ENCODE measurements at places on chromosomes 4 and X.
A peak's percentile ranks its signal among the peaks of the same experiment; 100 is the strongest.

DNA sequence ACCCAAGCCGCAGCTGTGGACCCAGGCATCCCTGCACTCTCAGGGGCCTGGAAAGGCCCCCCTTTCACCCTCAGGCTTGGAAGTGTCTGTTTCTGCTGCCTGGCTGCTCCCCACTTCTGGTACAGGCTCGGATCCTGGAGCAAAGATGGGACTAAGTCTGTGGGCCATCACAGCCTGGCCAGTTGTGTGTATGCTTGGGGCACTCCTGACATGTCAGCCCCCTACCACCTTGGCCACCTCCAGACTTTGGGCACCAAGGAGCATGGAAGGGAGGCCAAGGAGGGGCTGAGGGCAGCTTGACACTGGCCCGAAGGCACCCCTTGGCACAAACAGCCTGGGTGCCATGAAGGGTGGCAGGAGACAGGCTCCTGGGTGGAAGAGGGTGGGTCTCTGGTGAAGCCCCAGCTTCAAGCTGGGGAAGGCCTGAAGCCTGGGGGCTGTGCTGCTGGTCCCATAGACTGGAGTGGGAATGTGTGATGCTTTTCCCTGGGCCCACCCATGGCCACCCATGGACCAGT, 799.4 kb upstream of the AGA start:
- no peak for DNase-seq

DNA sequence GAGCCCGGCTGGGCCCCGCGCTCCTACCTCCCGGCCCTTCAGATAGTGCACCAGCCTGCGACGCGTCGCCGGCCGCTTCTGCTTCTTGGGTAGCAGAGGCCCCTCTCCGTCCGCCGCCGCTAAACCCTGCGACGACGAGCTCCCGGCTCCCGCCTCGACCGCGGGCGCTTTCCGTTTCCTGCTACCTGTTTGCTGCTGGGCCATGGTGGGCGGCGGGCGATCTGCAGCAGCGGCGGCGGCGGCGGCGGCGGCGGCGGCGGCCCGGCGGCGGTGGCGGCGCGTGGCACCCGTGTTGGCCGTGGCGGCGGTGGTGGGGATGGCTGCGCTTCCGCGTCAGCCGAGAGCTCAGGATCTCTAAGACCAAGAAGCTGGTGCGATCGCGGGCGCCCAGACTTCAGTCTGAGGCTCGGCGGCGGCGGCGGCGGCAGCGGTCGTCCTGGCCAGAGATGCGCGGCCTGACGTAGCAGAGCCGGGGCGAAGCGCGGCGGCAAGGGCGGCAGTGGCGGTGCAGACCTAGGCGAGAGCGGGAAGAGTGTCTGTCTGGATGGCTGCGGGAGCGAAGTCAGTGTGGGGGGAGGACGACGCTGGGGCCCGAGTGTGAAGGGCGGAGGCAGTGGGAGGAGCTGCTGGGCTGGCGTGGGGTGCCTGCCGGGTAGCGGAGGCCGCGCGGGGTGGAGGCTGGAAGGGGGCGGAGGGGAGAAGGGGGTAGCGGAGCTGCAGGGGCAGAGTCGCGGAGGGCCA, at the start of gene DCAF12L2:
Gene DCAF12L2, minus strand, starts transcription at position 569 of the 741 bp plus-strand sequence. Its CDS starts 365 bp downstream, at position 204.
- DNase-seq, result no peak

DNA sequence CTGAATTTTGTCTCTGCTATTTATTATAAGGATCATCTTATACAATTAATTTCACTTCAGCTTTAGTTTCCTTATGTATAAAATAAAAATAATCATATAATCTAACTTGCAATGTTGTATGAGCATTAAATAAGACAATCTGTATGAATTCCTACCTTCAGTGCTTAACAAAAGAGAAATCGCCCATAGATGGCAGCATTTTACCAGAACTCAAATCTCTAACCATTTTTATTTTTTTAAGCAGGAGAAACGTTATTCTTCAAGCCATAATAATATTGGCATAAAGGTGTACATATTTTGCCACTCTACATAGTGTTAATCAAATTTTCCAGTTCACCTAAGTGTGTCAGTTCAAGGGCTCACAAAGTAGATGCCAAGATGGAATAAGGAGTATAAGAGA, 78.8 kb downstream of the TMEM47 start:
- no peak for DNase-seq

- DNase-seq, result no peak
Measured at GRCh38 chrX:152619897-152620296, 17.8 kb upstream of the GABRQ start.

DNA sequence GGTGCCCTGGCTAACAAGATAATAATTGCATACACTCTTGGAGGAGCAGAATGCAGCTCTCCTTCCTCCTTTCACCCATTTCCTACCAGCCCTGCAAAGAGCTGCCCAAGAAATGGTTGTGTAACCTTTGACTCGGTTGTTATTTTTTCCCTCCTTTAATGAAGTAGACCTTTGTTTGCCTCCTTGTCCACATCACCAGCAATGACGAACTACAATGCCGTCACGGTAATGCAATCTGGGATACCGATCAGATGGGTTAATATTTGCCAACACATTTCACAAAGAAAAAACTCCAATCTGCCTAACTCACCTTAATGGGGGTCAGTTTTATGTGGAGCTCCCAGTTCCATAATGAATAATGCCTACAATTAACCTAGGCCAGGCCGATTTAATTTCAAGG, 32.0 kb downstream of the GPRIN3 start:
- DNase-seq, result peak; percentile 10

DNA sequence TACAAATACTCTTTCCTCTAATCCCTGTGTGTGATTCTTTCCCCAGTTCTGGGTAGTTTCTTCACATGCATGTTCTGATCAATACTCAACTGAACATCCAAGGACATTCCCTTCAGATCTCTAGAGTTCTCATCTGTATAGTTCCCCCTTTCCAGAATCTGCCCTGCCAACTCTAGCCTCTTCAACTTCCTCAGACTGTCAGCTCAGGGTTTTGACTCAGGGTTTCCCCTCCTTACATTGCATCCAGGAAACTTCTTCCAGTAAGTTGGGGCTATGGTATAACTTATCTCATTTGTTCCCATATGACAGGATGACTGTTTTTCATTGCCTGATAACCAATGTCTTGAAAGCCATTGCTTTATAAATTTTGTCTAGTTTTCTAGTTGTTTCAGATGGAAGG, 14.2 kb upstream of the ANKRD17 start:
- no peak for DNase-seq

GRCh38 chr4:38818441-38818976, 13.9 kb upstream of the TLR1 start:
- no peak for DNase-seq

DNA sequence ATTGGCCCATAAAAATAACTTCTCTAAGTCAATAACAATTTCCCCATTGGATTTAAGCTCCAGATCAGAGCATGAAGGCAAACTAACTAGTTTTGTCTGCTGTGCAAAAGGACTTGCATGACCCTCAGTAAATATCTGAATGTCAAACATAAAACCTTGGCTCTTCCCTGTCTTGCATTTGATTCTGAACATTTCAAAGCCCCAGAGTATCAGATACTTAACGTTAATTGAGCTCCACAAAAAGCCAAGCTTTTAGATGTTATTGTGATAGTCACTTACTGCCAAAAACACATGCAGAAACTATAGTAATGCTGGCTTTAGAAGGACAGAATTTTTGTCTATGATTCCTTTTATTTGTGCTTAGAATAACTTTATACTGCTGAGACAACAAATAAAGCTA, 664.2 kb downstream of the ADGRL3 start:
- no peak for DNase-seq

DNA sequence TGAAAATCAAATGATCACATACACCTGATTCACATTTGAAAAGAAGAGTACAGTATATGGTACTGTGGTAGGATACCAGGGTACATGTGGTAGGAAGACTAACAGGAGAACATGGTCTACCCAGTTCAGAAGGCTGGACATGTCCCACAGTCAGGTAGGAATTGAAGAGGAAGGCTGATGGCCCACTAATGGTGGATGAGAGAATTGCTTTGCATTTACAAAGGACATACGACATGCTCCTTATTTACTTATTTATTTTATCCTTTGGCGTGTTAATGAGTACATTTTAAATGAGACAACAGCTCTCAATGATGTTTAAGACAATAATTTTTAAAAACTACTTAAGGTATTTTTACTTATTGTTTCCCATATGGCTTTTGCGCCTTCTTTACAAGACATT, 106.7 kb upstream of the BMP2K start:
- no peak for DNase-seq

- no peak for DNase-seq
Measured at GRCh38 chrX:19237901-19238300, 105.8 kb upstream of the PDHA1 start.

GRCh38 chr4:112361181-112361791, 64.1 kb downstream of the ALPK1 start:
- DNase-seq, result no peak

DNA sequence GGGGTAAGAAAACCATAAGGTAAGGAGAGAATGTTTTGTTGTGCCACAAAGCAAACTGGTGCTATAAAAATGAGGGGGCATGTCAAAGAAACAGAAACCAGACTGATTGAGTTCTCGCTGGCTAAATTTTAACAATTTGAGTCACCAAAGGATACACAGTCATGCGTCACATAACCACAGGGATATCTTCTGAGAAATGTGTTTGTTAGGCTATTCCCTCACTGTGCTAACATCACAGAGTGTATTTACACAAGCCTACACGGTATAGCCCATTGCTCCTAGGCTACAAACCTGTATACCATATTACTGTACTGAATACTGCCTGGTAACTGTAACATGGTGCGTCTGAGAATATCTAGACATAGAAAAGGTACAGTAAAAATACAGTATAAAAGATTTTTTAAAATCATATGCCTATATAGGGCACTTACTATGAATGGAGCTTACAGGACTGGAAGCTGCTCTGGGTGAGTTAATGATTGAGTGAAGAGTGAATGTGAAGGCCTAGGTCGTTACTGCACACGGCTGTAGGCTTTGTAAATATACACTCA, 50.1 kb downstream of the FBXW7 start:
- DNase-seq, result peak; percentile 45

- no peak for DNase-seq
Measured at GRCh38 chr4:86032476-86033022, 327.3 kb downstream of the MAPK10 start.

- no peak for DNase-seq
Measured at GRCh38 chr4:146763560-146763959, 124.9 kb downstream of the POU4F2 start.

DNA sequence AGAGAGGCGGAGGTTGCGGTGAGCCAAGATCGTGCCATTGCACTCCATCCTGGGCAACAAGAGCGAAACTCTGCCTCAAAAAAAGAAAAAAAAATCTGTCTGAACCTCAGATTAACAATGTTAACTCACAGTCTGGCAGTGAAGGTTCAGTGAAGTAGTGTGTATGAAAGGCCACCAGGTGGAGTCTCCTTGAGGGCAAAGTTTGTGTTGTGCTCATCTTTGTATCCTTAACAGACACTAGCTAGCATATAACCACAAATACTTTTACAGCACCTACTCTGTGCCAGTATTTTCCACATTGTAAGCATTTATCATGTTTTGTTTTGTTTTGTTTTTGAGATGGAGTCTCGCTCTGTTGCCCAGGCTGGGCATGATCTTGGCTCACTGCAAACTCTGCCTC, 46.0 kb upstream of the MGST2 start:
- no peak for DNase-seq

GRCh38 chrX:155070975-155071693, at the start of the genes BRCC3, CMC4 and MTCP1:
Gene BRCC3, plus strand, starts transcription at chrX:155071508. Its CDS starts 20 bp downstream, at chrX:155071528.
Gene CMC4, minus strand, starts transcription at chrX:155071136. Its CDS starts 7,113 bp downstream, at chrX:155064023.
Gene MTCP1, minus strand, starts transcription at chrX:155071136. Its CDS starts 5,126 bp downstream, at chrX:155066010.
- DNase-seq, result no peak

DNA sequence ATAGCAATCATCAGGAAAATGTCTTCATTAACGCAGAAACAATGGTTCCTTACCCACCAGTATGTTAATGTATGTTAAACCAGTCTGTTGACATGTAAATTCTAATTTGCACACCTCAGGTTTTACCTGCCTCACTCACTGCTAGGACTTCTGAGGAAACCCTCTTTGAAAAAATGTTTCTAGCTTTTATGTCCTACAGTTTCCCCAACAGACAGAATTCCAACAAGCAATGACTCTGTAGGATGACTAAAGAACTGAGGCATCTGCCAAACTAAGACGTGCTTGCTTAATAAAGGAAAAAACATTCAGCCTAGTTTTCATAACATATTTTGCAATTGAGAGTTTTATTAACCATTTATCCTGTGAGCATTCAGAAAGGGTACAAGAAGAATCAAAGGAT, 20.6 kb upstream of the SOX3 start:
- DNase-seq, result no peak

DNA sequence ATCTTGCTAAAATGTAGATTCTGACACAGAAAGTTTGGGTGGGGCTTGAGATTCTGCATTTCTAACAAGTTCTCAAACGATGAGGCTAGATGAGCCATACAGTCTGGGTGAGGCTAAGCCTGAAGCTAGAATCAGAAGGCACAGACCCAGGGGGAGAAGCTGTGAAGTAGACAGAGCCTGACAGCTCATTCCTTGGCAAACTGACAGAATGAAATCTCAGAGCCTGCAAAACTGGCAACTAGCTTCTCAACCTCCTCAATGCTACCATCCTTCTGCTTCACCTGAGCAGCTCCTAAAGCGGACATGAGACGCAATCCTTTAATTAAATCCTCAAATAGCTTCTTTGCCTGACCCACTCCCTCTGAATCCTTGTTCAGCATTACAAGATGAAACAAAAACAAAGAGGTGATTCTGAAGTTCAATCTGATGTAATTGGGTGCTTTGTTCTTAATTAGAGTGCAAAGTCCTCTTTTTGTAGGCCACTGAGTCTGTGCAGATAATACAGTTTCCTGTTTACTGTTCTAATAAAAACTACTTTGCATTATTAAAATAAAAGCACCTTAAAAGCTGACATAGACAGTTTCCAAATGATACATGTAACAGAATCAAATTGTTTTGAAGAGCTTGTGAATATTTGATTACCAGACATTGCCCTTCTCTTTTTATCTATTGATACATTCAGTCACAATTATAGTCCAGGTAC, 71.0 kb upstream of the BMP2K start:
- DNase-seq, result no peak

- DNase-seq, result no peak
Measured at GRCh38 chr4:188428935-188429334, 289.7 kb downstream of the TRIML1 start.

- no peak for DNase-seq
Measured at GRCh38 chr4:30943356-30943755, 223.2 kb downstream of the PCDH7 start.

DNA sequence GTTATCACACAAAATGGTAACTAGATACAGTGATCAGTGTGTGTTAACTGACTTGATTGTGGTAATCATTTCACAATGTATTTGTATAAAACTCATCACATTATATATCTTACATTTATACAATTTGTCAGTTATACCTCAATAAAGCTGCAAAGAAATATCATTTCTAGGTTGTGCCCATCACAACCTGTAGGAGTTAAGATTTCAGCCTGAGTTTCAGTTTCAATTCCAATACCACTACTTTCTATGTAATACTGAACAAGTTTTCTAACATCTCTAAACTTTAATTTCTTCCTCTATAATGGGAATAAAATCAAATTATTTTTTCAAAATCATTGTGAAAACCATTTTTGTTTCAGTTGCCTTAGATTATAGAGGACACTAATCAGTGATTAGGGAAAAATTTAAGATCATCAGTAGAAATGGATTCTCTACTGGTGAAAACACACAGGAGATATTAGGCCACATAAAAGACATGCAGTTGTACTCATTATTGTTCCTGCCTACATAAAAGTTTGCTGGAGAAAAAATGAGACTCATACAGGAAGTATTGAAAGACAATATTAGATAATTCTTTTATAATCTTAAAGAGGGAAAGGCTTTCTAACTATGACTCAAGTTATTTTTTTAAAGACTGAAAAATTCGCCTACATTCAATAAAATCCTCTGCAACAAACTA, 18.4 kb upstream of the TBC1D1 start:
- no peak for DNase-seq
